ENCODE measurements at places on chromosomes 5 and 9.
A peak's percentile ranks its signal among the peaks of the same experiment; 100 is the strongest.

DNA sequence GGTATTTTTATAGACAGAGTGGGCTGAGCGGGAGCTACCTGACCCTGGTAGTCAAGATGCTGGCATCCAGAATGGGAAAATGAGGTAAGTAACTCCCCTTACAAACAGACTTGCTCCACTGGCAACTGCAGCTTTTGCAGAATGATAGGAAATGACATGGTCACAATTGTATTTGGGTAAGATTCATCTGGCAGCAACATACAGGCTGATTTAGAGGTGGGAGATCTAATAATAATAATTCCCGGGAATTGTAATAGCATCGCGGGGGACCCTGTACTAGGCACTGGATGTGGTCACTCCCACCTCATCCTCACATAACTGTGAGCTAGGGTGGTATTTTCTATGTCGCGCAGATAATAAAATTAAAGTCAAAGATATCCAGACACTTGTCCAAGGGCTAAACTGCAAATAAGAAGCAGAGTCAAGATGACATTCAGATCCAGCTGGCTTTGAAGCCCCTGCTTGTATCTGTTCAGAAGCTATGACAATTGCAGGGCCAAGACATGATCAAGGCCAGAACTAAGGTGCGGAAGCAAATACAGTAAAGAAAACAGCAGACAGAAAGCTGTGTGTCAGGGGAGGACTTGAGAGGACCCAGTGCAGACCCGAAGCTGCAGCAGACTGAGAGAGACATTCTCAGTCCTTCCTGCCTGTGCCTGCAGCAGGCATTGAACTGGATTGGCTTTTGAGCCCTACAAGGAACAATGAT is 507.2 kb downstream of the BNC2 start:
- DNase-seq, result no peak

- DNase-seq, result no peak
Measured at GRCh38 chr9:8903077-8903476, 1103.5 kb upstream of the DMAC1 start.

- DNase-seq, result no peak
Measured at GRCh38 chr5:14268738-14269137, 125.6 kb downstream of the TRIO start.

DNA sequence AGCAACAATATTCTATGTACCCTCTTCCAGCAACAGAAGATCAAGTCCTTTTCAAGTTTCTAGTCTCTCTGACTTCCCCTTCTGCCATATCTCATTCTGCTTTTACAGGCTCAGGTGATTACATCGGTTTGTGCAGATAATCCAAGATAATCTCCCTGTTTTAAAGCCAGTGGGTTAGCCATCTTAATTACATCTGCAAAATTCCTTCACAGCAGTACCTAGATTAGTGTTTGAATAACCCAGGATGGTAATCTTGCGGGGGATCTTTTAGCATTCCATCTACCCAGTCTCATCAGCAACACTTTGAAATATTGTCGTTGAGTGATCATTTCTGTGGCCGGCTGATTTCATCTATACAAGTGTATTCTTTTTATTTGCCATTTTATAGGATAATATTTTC is 130.2 kb downstream of the GHR start:
- no peak for DNase-seq

DNA sequence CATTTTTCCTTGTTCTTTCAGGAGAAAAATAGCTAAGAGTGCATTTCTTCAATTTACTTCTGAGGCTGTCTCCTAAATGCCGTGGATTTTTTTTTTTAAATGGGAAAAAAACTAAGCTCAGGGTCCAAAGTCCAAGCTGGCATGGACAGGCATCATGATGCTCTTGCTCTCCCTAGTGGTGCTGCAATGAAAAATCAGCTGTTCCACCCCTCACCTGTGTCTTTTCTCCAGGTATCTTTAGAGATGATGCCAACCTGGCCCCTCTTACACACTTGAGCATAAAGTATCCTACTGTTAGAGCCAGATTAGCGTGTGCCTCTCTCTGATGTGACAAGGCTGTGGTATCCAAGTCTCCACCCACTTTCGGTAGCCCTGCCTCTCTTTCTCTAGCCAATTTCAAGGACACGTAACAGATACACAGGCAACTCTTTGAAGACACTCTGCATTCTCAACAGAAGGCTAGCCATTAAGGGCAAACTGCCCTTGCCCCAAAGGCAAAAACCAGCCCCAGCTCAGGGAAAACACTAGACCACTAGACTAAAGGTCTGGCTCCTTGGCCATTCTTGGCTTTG is 208.8 kb downstream of the SAXO1 start:
- DNase-seq, result no peak

GRCh38 chr5:137141779-137142178 is 357.3 kb downstream of the SPOCK1 start:
- no peak for DNase-seq

- DNase-seq, result no peak
Measured at GRCh38 chr5:107863125-107863524, 192.4 kb upstream of the EFNA5 start.

DNA sequence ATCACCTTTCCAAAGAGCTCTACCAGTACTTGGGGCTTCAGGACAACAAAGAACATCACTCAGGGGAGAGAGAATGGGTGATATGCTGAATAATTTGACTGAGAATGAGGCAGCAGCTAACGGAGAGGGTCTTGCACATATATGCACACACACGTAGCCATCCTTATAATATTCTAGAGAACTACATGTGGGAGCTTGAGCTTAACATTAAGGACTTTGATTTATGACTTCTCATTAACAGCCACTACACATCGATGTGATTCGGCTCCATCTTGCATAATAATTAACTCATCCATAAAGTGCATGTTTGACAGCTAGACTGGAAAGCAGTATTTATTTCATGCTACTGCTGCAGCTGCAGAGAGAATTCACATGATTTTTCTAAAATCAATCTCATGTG is 163.4 kb downstream of the RAB3C start:
- DNase-seq, result no peak

DNA sequence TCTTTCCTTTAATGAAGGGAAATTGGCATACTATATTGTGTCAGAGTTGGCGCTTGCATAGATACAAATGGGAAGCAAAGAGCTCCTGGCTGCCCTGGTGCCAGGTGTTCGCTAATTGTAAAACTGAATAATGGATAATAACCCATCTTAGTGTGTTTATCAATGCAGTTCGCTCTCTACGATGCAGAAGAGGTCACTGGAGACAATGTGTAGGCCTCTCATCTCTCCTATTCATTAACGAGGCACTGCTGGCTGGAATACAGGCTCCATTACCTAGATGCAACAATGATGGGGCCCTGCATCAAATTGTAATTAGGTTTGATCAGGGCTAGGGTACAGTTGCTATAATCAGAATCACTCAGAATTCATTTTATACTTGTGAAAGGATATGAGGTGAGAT is 171.0 kb downstream of the RMI1 start:
- DNase-seq, result no peak

DNA sequence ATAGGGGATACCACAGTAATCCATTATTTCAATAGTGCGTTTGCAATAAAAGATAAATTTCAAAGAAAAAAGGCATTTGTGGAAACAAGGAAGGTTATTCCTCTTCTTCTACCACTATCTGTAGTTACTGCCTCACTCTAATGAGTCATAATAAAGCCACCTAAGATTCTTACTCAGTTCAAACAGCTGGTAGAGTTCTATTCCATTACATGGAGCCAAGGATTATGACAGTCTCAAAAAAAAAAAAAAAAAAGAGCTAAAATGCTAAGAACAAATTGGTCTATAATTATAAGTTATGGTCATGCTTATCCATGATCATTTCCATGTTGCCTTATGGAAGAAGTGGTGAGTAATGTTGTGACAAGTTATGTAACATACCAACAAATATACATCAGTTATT is 46.3 kb downstream of the DENND1A start:
- DNase-seq, result no peak

- no peak for DNase-seq
Measured at GRCh38 chr5:54404568-54404967, 50.9 kb upstream of the HSPB3 start.

DNA sequence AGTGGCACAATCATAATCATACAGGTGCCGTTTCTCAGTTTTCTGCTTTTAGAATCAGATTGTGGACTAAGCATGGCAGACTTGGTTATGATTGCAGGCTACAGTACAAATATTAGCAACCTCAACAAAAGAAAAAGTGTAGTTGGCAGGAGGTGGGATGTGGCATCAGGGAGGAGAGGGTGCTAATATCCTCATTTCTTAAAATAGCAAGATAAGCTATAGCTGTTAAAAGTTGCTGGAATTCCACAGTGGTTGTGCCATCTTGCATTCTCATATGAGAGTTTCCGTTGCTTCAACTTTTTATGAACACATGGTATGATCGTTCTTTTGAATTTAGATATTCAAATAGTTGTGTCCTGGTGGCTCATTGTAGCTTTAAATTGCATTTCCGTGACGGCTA is 21.4 kb downstream of the PIP5K1B start:
- DNase-seq, result no peak

GRCh38 chr5:78819166-78819565 is 165.9 kb downstream of the ARSB start:
- DNase-seq, result no peak

- peak; percentile 92 for DNase-seq
Measured at GRCh38 chr9:128420060-128420650, 502 bp upstream of the CERCAM start.

All from right cardiac atrium (tissue), 5 donors.